ENCODE measurements at places on chromosomes 6 and 20.

- no peak for DNase-seq
These were observed 229.1 kb downstream of the PLCB1 start for GRCh38 chr20:8361006-8361652.

DNA sequence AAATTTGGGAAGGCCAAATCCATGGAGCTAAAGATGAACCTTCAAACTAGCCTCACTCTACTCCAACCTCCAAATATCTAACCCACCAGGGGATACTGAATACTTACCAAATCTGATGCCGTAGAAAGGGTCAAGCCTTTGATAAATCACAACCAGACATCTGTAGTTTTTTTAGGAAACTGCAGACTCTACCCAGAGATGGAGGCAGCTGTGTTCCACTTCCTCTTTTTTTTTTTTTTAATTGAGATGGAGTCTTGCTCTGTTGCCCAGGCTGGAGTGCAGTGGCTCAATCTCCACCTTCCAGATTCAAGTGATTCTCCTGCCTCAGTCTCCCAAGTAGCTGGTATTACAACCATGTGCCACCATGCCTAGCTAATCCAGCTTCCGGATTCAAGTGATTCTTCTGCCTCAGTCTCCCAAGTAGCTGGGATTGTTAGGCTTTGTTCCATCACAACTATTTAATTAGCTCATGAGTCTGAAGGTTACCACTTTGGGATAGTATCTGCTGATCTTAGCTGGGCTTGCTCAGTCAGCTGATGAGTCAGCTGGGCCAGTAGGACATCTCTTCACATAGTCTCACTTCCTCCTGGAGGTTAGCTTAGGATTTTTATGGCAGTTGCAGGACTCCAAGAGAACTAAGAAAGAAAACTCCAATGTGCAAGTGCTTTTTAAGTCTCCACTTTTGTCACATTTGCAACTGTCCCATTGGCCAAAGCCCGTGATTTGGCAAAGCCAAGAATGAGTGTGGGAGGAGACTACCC lies 13.3 kb downstream of the FRK start:
- no peak for DNase-seq

GRCh38 chr6:133595111-133595761 lies 293.7 kb upstream of the TCF21 start:
- no peak for DNase-seq

- DNase-seq = no peak
These were observed 65.7 kb downstream of the SULF2 start for GRCh38 chr20:47719625-47720024.

DNA sequence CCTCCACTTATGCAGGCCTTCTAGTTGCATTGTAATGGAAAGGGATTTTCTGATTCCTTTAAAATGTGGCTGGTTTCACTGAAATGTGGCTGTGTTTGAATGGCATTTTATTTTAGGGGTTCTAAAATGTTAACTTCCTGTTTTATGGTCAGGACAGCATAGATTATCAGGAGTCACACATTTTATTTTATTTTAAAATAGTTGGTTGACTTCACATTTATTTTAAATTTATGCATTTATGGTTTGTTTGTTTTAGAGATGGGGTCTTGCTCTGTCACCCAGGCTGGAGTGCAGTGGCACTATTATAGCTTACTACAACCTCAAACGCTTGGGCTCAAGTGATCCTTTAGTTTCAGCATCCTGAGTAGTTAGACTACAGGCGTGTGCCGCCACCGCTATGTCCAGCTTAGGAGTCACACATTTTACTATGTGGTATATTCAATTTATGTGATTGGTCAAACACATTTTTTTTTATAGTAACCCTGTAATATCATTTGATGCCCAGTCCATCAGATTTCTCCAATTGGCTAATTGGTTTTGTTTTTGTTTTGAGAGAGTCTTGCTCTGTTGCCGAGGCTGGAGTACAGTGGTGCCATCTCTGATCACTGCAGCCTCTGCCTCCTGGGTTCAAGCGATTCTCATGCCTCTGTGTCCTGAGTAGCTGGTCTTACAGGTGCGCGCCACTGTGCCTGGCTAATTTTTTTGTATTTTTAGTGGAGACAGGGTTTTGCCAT lies 2.3 kb downstream of the DTD1 start:
- DNase-seq = no peak

DNA sequence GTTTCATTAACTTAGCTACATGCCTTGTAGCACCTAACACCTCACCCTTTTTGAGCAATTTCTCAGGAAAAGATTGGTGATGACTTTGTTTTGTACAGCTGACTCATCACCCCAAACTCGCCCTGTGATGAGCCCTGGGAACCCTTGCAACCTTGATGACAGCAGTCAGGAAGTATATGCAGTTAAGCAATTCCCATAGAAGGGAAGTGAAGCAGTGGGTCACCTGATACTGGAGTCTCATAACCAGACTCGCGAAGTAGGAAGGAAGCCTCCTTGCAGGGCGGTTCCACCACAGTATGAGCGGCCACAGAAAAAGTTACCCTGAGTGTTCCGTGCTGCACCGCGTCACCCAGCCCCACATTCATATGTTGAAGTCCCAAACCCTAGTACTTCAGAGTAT lies 82.0 kb upstream of the EDN1 start:
- DNase-seq = no peak

DNA sequence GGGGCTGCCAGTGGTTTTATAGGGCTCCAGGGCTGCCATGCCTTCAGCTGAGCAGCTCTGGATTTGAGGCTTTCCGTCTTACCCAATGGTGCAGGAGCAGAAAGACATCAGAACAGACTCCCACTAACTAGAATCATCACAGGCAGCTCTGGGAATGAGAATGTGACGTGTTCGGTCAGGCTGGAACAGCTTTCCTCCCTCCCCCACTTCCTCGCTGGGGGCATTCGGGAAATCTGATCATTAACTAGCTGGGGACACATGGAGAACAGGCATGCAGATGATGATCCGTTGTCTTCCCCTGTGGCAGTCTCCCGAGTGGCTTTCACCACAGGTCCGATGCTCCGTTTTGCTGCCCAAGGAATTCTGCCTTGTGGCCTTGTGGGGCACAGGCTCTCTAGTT lies 5.5 kb upstream of the MTG2 start:
- DNase-seq = no peak

GRCh38 chr6:125099211-125100073 lies 54.1 kb upstream of the TPD52L1 start:
- DNase-seq = no peak

- no peak for DNase-seq
These were observed 342.7 kb downstream of the ESR1 start for GRCh38 chr6:152150196-152150595.

GRCh38 chr6:122631571-122632249 lies 21.5 kb downstream of the PKIB start:
- DNase-seq = no peak
